ENCODE measurements at places on chromosomes 2 and 18. TPM values are rescaled to one million over a fixed set of nuclear protein-coding genes. Genes with fewer than 3 reads are reported as not detected.
A peak's percentile ranks its signal among the peaks of the same experiment; 100 is the strongest.

Gene PLGLB1
- total RNA-seq = 2.3 TPM

Gene ADRA2B
- total RNA-seq = 2.8 TPM

Gene POTEI
- total RNA-seq = not detected

- H3K27me3 ChIP-seq = no peaks in the 10 kb centered on the region
- H3K27ac ChIP-seq = no peak overlapping the region
- no peak for DNase-seq
- H3K36me3 ChIP-seq = no peaks in the 10 kb centered on the region
- no peaks in the 10 kb centered on the region for H3K4me1 ChIP-seq
Observed at GRCh38 chr2:140804700-140805260, 1326.0 kb downstream of the LRP1B start.

DNA sequence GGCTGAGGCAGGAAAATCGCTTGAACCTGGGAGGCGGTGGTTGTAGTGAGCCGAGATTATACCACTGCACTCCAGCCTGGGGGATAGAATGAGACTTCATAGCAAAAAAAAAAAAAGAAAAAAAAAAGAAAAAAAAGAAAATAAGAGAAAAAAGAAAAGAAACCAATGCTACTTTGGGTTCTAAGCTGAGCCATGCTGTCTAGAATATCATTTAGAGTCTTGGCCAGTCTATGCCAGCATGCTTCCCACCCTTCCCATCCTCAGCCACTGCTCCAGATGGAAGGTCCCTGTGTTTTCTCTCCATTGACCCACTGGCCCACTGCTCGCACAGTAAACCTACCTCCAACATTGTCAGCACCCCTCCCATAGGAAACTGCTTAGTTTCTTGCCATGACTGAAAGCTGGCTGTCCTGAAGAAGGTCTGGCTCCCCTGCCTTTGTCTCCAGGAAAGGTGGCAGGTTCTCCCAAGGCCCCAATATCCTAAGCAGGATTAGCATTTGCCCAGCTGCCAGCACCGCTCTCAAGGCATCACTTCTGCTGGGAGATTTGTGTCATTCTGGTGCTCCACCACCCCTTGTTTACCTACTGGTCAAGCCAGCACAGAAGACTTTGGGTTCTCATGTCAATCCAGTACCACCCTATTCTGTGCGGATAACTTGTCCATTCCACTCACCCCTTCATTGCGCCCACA lies 47.3 kb upstream of the PAPOLG start:
- DNase-seq = no peak
- H3K4me3 ChIP-seq = no peak overlapping the region
- H3K27ac ChIP-seq = peak overlapping the region; percentile 8
- peaks cover 12% of the 10 kb centered on the region for H3K4me1 ChIP-seq

- H3K27me3 ChIP-seq = no peaks in the 10 kb centered on the region
- no peak overlapping the region for H3K27ac ChIP-seq
- H3K4me3 ChIP-seq = no peak overlapping the region
- no peaks in the 10 kb centered on the region for H3K36me3 ChIP-seq
Observed at GRCh38 chr2:211093743-211094303, 537.4 kb downstream of the CPS1 start.

DNA sequence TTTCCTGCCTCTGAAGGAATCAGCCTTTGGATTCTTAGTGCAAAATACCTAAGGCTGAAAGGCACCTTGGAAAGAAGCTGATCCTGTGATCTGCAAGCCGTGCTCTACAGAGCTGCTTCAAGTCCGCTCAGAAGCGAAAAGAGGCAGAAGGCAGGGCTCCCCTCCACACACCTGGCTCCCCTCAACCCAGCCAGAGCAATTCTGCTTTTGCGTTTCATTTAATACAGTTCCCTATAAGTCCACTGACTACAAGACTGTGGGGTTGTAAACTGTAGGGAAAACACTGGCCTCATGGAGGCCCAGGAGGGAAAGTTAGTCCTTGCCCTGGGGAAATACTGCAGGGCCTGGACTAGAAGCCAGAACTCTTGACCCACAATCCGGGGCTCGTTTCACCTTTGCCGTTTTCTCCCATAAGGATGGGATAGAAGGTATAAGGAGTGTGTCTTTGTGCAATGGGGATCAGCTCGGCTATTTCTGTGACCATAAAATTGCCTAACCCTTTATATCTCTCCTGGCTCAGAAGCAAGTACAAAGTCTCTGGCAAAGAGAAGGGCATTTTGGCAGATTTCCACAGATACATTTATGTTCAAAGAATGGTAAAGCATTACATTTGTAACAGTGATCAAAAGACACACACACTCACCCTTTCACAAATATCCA lies 95.8 kb upstream of the TEX51 start:
- H3K27me3 ChIP-seq = peaks cover 27% of the 10 kb centered on the region
- H3K27ac ChIP-seq = no peak overlapping the region
- no peak overlapping the region for H3K4me3 ChIP-seq
- DNase-seq = no peak

GRCh38 chr2:73050121-73050545 lies 21.4 kb downstream of the SFXN5 start:
- H3K27me3 ChIP-seq = no peaks in the 10 kb centered on the region
- no peak overlapping the region for H3K27ac ChIP-seq
- H3K36me3 ChIP-seq = peaks cover 4% of the 10 kb centered on the region
- no peak overlapping the region for H3K4me3 ChIP-seq
- no peak for DNase-seq
- no peaks in the 10 kb centered on the region for H3K4me1 ChIP-seq

All from T-helper 17 cell (primary cell).